Activated CD8-positive, alpha-beta memory T cell treated with anti-CD3 and anti-CD28 coated beads for 4 hours (primary cell): ENCODE measurements at places on chromosomes 7 and 10.

DNA sequence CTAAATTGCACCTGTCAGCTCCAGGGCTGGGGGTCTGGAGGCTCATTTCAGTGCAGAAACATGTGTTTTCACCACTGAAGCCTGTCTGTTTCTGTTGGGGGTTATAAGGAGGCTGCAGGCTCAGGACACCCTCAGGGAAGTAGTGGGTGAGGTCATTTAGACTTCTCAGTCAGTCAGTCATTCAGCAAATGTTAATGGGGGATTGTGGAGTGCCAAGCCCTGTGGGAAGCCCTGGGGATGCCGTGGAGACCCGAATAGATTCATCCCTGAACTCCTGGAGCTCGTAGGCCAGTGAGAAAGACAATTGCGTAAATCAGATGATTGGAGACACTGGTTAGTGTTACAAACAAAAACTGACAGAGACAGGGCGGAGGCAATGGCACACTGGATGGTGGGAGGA, 19.2 kb downstream of the LHPP start:
- no peak for DNase-seq

DNA sequence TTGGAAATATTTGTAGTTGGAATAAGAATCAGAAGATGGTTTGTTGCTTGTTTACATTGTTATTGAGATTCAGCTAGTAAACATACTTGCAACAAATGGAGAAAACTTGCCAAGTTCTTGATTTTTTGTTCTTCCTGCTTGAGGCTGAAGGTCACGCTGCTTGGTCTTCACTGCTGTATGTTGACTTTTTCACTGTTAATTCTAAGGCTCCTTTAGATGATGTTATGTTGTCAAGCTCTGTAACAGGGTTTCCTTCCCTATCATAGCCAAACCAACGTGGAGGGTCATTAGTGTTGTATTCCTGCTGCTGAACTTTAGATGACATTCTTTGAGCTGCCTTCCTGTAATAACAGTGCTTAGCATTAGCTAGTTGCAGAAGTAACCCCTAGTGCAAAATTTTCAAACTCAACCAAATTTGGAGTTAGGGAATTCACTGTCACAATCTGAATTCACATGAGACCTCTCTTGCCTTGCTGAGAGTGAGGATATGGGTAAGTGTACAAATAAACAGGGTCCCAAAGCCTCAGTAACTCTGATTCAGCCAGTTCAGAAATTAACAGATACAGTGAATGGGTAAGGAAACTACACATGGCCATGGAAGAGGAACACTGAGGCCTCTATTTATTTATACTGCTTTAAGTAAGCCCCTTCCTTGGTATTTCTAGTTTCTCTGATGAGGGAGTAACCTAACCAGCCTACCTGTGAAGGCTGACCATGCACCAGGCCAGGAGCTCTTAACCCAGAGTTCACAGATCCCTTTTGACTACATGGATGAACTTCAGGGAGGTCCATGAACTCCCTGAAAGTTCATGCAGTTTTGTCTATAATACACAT, 64.6 kb downstream of the FAM185A start:
- DNase-seq, result no peak

DNA sequence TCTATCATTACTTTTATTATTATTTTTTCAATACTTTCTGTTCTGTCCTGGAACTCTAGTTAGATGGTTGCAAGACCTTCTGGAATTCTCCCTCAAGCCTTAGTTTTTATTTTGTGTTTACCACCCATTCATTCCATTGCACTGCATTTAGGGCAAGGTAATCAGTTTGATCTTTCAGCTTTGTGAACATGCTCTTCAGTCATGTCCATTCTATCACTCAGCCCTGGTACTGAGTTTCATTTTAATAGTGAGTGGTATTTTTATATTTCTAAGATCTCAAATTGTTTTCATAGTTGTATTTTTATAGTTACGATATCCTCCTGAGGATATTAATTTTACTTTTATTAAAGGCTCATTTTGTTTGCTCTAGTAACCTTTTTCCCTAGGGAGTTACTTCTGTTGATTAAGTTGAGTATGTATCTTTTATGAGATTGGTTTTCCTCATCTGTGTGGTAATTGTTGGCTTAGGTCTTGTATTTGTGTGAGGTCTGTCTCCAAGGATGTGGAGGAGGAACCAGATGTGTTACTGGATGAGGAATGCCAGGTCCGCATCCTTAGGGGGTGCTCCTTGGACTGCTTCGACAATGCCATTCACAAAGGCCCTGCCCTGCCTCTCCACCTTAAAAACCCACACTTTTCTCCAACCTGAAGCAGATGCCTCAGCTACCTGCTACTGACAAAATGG, 46.7 kb upstream of the RAB18 start:
- DNase-seq, result no peak

DNA sequence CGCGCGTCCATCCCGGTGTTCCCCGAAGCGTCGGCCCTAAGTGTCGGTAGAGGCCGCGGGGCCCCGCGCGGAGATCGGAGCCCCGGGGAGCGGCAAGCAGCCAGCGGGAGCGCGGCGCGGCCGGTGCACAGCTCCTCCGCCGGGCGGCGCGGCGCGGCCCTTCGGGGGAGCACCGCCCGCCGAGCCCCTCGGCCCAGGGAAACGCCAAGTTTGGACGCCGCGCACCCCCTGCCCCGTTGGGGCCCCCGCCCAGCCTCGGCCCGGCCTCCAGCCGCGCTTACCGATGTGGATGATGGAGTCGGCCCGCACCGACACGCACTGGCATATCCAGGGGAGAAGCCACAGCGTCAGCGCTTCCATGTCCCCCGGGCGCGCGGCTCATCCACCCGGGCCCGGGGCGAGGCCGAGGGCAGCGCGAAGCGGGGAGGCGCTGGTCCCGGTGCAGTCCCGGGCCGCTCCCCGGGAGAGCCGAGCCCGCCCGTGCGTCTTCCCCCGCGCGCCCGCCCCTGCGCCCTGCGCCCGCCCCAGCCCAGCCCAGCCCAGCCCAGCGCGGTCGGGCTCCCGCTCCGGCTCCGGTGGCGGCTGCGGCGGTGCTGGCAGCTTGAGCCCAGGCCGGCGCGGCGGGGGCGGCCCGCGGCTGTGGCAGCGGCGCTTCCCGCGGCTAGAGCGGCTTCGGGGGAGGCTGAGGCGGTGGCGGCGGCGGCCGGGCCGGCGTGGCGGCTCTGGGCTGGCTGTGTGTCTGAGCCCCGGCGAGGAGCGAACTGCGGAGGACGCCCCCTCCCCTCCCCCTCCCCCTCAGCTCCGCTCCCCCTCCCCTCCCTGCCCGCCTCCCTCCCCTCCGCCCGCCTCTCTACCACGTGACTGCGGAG, at the start of gene GRID1:
TSS of gene GRID1 (minus strand) at position 763 of the 869 bp plus-strand sequence.
- no peak for DNase-seq

- DNase-seq, result no peak
These were observed 28.5 kb downstream of the NACAD start for GRCh38 chr7:45060295-45060694.
